ENCODE measurements at places on chromosomes 6 and 20. TPM values are rescaled to one million over a fixed set of nuclear protein-coding genes. Genes with fewer than 3 reads are reported as not detected.

DNA sequence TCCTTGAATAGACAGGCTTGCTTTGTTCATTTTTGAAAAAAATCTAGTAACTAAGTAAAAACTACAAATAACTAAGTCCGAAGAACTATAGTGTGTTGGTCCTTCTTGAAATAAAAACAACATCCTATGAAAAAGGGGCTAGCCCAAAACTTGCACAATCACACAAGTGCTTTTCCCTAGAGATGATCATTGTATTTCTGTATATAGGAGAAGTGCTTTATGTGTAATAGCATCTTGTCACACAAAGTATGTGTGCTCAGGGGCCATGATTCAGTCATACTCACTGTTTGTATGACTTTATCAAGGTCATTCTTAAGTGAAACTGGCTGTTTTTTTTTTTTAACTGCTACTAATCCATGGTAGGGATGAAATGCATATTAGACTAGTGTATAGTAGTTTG is 179.8 kb downstream of the DTNBP1 start:
- no peak for DNase-seq

- no peak for DNase-seq
Measured at GRCh38 chr6:138582573-138582972, 83.3 kb upstream of the NHSL1 start.

DNA sequence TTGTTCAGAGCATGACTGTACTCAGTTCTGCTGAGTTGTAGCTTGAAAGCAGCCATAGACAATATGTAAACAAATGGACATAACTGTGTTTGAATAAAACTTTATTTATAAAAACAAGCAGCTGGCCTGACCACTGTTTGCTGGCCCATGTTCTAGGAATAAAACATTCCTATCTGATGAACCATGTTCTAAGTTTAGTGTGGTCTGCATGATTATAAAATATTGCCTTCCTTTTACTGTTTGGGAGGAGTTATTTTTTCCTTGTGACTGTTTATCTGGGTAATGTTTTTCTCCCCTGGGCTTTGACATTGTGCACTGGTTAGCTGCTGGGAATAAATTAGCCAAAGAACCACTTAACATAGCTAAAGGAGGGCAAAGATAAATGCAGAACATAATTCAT is 55.1 kb downstream of the CDS2 start:
- no peak for DNase-seq

- DNase-seq = peak; percentile 72
Measured at GRCh38 chr20:17654649-17655285, 27.3 kb downstream of the RRBP1 start.

DNA sequence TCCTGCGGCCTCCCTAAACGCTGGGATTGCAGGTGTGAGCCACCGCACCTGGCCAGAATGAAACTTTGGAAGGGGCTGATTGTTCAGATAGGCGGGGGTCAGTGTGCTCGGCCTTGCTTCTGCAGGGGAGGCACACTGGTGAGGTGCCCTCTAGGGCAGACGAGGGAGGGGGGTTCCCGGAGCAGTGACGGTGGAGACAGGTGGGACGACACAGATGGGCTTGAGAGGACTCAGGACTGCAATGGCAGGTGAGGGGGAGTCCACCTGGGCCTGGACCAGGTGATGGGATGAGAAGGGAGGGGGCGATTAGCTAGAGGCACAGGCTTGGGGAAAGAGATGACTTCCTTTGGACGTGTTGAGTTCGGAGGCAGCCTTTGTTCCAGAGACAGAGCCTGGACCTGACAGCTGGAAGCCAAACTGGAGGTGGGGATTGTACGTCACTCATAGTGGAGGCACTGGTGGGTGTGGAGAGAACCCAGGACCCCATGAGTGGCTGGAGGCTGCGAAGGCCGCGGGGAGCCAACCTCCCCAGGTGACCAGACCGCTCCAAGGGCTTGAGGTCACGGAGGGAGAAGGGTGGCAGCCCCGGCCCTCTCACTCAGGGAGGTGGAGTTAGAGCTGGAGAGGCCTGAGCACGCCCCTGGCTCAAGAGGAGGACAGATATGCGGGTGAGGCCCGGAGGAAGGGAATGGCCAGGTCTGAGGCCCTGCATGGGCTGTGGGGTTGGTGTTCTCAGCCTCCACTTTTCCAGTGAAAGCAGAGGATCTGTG is 10.5 kb upstream of the MAP1LC3A start:
- DNase-seq = no peak

RAET1L gene
- not detected for polyA plus RNA-seq

Measured in ovary (tissue), 10 donors.